Activated T-cell treated with anti-CD3 and anti-CD28 coated beads, Interleukin-2, amount 50 U/mL, for 4 hours (primary cell): ENCODE measurements at places on chromosomes 2 and 18.

- no peak for DNase-seq
Observed at GRCh38 chr2:233832869-233833311, 21.4 kb downstream of the HJURP start.

DNA sequence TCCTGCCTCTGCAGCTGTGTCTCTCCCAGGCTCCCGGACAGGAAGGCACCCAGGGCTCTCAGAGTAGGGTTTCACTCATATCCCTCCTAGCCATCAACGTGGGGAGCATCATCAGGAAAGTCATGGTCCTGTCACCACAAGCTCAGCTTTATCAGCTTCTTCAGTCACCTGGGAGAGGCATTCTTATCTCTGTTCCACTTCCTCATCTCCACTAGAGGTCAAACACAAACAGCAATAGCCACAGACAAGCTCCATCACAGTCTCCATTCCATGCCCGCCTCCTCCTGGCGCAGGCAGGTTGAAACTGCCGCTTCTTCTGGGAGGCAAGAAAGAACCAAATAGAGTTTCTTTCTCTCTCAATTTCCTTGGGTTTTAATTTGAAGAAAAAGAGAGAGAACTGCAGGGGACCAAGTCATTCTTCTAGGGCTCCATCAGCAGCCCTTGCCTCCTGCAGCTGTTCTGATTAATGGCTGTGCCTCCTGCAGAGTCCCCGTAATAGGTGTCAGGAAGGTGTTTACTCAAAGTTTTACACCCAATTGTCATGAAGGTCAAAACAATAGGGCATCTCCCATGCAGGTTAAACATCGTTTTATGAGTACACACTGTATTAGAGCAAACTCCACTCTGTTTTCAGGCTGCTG, 377.9 kb downstream of the TMEM182 start:
- DNase-seq, result no peak

DNA sequence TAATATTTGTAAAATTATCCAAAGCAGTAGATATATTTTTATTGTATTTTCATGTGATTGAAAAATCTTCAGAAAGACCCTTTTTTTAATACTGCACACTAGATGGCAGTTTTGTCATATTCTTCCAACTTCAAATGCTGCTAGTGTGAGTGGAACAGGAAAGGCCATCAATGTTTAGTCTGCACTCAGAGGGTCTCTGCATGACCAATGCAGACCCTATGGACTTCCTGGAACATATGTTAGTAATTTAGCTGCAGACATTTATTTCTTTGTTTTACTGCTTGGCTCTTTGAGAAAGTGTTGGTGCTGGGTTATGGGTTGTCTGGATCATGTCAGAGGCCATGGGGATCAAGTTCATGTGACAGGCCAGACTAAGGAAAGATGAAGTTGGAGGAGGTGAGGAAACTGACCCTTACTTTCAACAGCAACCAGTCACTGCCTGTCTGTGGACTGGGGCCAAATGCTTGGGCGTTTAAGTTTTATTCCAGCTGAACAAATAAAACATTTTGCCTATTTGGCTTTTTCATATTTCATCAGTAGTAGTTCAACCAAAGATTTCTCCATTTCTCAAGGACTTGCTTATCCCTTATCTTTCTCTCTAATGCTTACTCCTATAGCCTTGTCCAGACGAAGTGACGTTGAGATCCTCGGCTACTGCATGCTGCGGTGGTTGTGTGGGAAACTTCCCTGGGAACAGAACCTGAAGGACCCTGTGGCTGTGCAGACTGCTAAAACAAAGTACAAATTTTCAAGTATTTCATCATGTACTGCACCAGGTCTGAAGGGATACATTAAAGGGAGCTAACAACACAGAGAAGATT, 84.8 kb downstream of the VRK2 start:
- DNase-seq, result no peak

- DNase-seq, result no peak
Observed at GRCh38 chr2:36397728-36398413, 42.3 kb downstream of the CRIM1 start.

DNA sequence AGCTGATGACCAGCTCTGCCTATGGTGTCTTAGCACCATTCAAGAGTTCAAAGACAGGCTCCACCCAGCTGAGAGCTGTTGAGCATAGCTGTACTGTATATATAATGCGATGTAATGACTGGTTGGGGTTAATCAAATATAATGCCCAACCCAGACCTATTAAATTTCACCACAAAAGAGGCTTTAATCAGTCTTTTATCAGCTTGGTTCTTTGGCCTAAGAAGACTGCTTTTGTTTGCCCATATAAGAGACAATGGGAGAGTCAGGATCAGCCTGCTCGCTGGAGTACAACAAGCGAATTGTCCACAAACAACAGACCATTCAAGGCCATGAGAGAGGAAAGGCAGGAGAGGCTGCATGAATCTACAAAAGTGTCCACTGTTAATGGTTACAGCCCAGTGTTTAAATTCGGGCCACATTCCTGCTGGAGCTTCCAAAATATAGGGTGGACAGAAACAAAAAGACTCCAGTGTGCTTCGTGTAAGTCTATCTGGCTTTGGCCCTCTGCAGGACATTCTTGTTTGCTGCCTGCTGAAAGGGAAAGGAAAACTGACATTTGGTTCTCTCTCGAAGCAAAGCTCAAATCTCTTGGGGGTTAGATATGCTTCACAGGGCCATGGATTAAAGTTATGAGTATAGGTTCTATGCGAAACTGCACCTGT, 299.0 kb upstream of the FBXO11 start:
- DNase-seq, result no peak

DNA sequence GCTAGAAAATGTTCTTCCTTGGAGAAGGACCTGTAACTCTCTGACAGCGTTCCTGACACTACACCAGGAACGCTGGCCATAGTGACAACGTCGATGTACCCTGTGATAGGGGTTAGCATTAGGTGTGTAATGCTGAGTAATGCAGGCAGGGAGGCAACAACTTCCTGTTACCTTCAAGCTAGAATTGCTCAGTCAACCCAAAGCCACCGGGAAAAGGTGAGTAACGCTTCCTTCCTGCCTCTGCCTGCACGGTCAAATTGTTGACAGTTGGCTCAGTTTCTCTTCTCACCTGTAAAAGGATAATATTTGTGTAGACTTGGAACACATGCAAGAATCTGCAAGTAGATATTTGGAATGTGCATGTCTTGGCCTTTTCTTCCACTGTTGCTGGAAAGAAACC, 12.7 kb downstream of the FAM110C start:
- peak; percentile 51 for DNase-seq

- DNase-seq, result no peak
Observed at GRCh38 chr18:24373328-24373727, 24.3 kb downstream of the OSBPL1A start.

- DNase-seq, result no peak
Observed at GRCh38 chr2:120958623-120959366, 223.1 kb downstream of the GLI2 start.

DNA sequence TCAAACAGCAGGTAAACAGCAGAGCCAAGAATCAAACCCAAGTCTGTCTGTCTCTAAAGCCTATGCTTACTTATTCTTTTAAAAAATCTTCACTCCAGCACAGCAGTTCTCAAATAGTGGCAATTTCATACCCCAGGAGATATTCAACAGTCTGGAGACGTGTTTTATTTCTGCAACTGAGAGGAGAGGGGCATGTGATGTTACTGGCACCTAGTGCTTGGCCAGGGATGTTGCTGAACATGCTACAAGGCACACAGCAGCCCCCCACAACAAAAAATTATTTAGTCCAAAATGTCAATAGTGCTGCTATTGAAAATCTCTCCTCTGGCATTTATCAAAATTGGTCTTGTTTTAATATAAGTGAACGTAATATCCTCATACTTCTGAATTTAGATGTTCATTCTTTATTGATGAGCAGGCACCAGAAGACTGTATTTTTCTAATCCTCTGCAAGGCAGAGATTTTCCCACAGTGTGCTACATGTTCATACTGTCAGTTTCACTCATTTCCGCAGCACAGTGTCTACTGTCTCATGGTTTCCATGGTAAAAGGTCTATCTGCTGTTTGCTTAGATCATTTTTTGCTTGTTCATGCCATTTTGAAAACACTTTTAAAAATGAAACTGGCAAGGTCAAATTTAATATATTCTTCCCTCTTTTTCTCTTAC, 90.5 kb downstream of the LRATD1 start:
- no peak for DNase-seq

- DNase-seq, result no peak
Observed at GRCh38 chr2:40606862-40607261, 155.0 kb upstream of the SLC8A1 start.

GRCh38 chr2:235920216-235920865, 247.8 kb downstream of the GBX2 start:
- no peak for DNase-seq

- DNase-seq, result no peak
Observed at GRCh38 chr2:181131584-181131983, 151.2 kb downstream of the UBE2E3 start.

GRCh38 chr2:167749016-167749415, 498.4 kb downstream of the STK39 start:
- no peak for DNase-seq

- DNase-seq, result no peak
Observed at GRCh38 chr2:207133458-207133819, 32.3 kb downstream of the KLF7 start.

DNA sequence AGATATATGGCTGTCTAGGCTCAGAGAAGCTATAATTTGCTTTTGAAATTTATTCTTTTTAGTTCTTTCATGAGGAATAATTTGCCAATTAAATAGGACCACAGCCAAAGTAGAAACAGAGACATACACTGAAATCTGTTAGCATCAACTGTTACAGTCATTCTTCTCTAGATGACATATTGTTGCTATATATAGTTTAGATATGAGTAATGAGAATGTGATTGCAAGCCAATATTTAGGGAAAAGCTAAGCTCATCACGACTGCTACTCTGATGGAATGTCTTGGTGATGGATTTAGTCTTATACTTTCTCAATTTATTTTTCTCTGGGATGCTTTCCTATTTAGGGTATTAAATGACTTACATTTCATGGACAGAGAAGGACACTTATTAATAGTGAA, 259.1 kb downstream of the LNPK start:
- no peak for DNase-seq

DNA sequence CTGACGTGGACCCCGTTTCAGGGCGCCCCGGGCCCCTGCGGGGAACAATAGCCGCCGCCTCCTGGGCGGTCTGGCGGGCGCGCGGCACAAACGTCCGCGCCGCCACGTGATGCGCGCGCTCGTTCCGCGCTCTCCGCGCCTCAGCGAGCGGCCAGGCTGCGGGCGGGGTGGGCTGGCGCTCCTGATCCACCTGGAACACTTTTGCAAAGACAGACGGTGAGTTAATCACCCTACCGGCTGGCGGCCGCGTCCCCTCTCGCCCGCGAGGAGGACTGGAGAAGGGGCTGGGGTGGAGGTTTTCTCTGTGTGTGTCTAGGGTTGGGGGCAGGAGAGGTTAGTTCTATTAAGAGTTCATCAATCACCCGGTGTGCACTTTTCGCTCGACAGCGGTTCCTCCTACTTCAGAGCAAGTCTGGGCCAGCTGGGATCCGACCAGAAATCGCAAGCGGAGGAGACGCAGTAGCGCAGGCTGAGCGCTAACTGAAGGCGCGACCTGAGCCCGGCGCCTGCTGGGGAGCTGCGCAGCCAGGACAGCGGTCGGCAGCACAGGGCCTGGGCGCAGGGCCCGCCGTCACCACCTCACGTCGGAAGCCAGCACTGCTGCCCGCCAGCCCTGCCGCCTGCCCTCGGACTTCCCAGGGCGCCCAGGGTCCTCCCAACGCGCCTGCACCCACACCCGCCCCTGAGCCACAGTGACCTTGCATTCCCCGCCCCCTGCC, 10.3 kb upstream of the HOXD1 start:
- DNase-seq, result no peak
